Activated gamma-delta T cell (primary cell): ENCODE measurements at places on chromosomes 6 and 20.

- no peak for DNase-seq
Observed at GRCh38 chr20:60262967-60263603, 304.9 kb downstream of the CDH26 start.

GRCh38 chr6:106254636-106255035 lies 70.9 kb downstream of the ATG5 start:
- DNase-seq: no peak

- no peak for DNase-seq
Observed at GRCh38 chr6:28543651-28544610, 18.2 kb downstream of the GPX5 start.

DNA sequence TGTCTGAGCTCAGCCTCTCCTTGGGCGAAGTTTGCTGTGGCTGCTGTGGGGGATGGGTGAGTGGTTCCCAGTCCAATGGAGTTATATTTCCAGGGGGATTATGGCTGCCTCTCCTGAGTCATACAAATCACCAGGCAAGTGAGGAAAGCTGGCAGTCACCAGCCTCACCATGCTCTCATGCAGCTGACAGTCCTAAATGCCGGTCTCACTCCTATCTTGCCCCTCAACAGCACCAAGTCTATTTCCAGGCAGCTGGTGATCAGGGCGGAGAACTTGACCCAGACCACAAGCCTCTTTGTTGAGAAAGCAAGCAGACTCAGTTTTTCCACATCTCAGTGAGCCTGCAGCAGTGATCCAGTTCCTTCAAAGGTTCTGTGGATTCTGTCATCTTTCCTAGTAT lies 98.9 kb downstream of the TBC1D32 start:
- no peak for DNase-seq

DNA sequence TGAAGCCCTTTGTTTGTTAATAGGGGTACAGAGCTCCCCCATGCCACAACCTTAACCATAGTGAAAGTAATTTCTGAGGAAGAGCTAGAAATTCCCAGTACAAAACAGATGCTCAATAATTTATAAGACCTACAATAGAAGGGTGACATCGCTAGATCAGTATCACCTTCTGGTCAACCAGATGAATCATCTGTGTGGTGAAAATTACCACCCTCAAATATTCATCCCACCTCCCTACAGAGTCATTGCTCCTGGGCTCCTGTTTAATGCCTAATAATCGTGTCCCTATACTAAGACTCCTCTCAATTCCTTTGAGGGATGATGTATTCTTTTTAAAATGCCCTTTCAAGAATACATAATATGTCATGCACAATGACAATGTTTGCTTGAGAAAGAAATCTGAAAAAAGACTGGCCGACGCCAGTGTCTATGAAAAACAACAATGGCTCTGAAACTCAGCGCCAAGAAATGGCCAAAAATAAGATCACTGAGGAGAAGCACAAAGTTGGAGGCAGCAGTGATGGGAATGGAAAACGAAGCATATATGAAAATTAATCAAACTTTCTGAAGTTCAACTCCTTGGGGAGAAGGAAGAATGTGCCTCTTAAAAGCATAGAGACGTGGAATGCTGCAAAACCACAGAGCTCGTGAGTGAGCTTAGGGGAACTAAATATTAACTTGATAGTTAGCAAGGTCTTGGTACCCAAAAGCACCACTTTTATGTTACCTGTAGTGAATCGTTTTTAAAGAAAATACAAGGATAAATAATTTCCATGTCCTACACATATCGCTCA lies 11.0 kb upstream of the ADGRF5 start:
- no peak for DNase-seq

- DNase-seq: no peak
Observed at GRCh38 chr6:53090576-53090975, 25.4 kb downstream of the FBXO9 start.

DNA sequence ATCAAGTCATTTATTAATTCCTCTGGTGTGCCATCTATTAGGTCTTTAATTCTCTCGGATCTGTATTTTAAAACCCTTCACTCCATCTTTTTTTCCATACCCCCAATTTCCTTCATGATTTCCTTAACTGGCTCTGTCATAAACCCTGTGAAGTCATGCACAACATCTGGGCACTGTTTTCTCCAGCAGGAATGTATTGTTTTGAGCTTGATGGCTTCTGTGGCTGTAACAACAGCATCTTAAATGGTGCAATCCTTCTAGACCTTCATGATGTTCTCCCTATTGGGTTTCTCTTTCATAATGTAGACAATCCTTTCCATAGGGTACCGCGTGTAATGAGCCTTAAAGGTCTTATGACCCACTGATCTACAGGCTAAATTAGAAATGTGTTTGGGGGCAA lies 29.0 kb downstream of the CDK19 start:
- no peak for DNase-seq

DNA sequence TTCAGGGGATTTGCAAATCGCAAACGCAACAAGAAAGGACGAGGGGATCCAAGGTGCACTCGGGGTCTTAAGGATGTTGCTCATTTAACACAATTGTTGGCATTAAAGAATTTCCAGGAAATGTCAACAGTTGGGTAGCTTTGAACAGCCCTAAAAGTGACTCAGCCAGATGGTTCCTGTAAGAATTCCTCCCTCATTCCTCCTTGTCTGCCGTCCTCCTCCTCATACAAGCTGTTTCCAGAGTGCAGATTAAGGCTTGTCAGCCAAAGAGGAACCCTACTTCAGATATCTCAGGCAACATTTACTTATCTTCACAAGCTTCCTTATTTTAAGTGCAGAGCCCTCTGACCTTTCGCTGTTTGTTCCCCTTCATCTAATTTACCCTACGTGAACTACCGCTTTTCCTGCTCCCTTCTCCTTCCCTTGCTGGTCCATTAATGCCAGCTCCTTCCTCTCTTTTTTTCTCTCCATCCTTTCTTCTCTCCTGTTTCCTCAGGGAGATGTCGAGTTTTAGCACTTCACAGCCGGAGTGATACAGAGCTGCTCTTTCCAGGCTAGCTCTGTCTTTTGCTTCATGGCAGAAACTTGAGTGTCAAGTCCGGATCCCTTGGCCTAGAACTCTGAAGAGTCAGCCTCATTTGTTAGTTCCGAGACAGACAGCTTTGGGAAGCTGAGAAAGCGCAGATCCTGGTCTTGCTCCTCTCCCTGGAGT lies 26.1 kb upstream of the TBC1D7 start:
- DNase-seq: no peak

DNA sequence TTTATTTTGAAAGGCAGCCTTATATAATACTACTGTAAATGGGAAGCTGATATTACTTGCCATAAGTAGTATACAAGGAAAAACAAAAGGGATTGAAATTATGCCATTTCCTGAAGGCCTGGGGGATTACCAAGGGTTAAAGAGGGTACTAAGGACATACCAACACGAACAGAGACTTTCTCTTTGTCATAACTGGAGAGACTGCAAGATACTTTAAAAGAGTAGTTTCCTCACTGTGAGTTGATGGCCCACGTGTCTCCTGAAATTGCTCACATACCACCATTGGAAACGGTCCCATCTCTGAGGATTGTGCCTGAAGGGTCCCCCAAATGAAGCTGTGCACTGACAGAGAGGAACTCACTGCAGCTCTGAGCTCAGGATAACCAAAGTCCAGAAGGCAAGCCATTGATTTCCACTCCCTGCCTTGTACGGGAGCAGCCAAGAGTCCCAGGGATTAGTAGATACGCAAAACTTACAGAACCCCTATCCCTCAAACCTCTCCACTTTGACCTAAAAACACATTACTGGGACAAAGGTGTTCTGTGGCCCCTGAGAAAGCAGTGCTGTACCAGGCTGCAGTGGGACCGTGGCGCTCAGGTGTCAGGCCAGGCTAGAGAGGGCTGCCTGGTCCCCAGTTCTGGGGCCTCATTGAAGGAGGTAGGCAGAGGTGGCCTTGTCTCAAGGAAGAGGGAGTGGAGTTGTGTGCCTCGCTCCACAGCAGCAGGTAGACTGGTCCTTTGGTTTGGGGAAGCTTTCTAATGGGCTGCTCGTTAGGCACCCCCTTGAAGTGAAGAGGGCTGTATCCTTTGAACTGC lies 15.2 kb downstream of the PSMG4 start:
- no peak for DNase-seq

DNA sequence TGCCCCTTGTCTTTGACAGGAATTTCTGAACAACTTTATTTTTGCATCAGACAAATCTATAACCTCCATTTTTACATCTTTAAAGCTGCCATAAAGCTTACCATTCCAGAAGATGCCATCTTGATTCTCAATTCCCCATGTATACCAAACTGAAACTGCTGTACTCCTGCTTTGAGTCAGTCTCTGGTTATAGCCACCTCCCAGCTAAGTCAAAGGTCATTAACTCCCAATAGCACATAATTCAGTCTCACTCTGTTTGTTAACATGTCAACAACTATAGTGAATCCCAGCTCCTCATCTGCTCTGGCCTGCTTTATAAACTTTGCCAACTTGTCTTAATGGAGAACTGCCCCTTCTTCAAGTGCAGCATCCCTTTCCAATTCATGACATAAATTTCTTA lies 343.6 kb downstream of the FRK start:
- DNase-seq: no peak

DNA sequence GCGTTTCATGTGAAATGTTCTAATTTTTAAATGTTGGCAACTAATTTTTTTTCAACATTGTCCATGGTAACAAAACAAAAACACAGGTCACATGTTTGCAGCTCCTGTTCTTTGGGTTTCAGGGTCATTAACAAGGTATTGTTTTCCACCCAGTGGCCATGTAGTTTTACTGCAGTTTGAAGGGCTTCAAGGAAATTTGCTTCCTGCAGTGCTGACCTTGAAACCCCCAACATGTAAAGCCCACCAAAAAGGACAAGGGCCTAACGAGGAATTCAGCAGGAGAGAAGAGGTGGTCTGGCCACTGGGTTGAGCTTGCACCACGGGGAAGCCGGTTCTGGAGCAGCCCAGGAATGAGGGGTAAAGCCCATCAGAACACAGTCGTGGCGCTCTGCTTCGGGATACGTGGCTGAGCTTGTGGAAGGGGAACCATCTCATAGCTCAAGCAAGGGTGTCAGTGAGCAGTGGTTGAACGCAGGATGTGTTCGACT lies 13.9 kb upstream of the KLHL31 start:
- DNase-seq: no peak

DNA sequence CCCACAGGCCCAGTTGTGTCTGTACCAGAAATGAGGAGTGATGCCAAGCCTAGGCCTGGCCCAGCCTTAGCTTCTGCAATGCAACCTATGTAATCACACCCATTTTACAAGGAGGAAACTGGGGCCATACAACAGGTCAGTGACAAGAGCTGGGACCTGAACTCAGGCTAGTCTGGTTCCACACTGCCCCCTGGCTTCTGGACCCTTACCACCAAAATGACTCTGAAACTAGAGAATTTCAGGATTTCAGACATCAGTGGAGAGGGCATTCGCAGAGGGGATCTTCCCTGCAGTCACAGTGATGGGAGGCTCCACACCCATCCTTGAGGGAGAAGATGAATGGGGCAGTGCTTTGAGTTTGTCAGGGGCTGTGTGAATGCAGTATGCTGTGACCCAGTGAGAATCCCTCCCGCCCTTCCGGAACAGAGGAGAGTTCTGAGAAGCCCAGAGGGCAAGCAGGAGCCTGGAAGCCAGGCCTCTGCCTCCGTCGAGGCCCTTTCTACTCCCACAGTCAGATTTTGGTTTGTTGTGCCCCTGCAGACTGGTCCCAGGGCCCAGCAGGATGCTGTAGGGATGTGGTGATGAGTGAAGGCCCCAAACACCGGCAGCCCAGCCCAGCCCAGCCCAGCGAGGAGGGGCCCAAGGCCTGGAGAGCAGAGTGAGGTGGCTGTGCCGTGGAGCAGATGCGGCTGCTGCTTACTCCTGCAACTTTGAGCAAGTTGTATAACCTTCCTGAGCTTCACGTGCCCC lies 48.1 kb upstream of the MYL9 start:
- no peak for DNase-seq

DNA sequence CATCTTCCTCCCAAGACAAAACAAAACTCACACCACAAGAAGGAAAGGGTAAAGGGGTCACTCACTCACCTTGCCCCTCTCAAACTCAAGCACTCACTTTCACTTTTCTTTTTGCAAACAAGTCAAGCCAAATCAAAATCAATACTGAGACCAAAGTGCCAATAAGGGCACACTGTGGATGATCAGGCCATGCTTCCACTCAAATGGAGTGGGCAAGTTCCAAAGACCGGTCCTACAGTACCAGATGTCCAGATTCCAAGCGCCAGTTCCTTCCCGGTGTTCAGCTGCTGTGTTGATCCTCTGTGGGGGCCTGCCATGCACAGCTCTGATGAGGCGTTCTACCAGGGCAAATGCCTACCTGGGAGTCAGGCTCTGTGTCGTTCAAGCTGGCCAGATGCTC lies 162.6 kb upstream of the GRIK2 start:
- DNase-seq: no peak

DNA sequence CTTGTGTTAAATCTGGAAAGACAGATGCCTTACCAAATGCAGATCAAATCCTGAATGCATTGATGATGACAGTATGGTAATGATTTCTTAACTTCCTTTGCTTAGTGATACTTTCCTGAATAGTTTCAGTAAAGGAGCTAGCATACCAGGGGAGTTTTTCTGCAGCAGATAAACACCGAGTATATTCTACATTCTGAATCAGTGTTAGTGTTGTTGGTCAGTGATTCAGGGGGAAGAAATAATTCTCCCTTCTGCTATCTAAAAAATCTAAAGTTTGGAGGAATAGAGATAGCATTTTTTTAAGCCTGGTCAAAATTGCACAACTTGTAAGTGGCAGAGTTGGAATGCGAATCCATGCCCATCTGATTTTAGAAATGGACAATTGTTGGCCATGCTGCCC lies 512.2 kb upstream of the MARCKS start:
- DNase-seq: no peak

DNA sequence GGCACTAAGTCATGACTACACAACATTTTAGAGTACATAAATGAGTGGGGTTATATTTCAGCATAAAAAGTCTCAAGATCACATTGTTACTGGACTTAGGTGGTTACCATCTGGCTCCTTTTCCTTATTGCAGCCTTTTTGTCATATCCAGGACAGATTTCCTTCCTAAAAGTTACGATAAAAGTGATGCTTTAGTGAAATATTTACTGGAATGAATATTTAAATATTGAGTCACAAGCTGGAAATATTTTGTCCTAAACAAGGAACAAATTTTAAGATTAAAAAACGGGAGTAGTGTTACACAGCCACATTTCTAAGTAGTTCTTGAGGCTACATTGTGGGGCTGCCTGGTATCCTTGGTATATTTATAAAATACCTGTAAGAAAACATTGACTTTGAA lies 52.2 kb downstream of the CDC40 start:
- no peak for DNase-seq

- no peak for DNase-seq
Observed at GRCh38 chr20:49799698-49800097, 12.9 kb upstream of the SLC9A8 start.

DNA sequence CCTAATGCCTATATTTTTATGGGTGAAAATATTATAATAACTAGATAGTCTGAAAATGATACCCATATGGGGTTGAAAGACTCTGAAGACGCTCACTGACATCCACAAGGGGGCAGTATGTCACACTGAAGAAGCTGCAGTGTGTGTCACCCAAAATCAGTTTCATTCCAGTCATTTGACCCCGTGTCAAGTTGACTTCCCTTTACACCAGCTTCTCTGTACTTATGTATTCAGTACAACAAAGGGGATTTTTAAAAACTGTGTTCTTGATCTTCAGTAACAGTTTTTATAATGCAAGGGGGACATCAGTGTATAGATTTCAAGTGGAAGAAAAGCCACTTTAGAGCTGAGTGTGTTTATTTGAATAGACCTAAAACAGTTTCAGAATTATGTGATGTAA lies 19.3 kb downstream of the FAXC start:
- DNase-seq: no peak

GRCh38 chr6:112058243-112059032 lies 4.5 kb downstream of the CCN6 start:
- no peak for DNase-seq

- DNase-seq: no peak
Observed at GRCh38 chr6:4319981-4320683, 184.8 kb upstream of the ECI2 start.

- DNase-seq: no peak
Observed at GRCh38 chr6:27472182-27472616, 706 bp downstream of the ZNF184 start.
